ENCODE measurements at places on chromosomes 11 and 22. TPM values are rescaled to one million over a fixed set of nuclear protein-coding genes. Genes with fewer than 3 reads are reported as not detected.

DNA sequence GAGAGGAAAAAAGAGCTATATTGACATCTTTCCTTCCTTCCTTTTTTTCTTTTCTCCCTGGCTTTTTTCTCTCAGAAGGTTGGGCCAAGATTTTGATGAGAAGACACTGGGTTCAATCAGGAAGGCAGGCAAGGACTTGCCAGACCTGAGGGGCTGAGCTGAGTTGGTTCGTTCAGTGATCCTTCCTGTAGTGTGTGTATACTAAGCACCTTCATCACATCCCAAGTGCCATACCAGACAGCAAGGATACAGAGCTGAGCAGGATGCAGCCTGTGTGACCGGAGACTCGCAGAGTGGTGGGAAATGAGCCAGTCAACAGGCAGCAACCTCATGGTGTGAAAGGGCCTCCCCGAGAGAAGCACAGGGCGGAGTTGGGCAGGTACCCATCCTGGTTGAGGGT, 95.5 kb downstream of the SPON1 start:
- DNase-seq, result no peak

DNA sequence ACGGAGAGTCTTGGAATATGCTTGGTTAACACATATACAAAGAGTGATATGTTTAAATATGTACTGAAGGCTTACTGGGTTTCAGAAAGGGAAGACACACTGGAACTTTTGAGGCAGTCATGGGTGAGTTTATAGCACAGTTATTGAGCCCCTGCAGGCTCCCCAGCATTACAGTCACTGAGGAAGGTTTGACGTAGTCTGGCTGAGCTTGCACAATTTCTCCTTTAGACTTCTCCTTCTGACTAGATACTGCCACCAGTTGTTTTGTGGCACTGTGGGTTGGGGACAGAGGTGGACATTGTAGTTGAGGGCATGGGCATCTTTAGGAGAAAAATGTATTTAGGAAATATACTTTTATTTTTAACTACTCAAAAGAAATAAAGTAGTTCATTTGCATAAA, 285.4 kb downstream of the C11orf87 start:
- DNase-seq, result no peak

- DNase-seq, result no peak
Measured at GRCh38 chr11:477052-477715, 27.1 kb downstream of the PTDSS2 start.

GRCh38 chr22:49404576-49405241, 423.0 kb downstream of the BRD1 start:
- DNase-seq, result no peak

GRCh38 chr11:112522536-112522935, 261.9 kb upstream of the PLET1 start:
- DNase-seq, result no peak

DNA sequence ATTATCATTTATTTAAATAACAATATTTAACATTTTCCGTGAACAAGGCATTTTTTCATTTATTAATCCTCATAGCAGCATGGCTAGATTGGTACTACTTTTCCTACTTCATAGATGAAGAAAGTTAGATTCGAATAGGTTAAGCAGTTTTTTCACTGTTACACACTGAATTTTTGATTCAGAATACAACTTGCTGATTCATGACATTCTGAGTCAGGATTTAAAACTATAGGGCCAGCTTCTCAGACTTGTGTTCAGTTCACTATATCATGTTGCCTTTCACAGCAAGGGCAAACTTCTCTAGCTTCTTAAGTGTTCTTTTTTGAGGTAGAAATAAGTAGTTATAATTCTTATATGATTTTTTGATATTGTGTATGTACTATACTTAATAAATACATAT, 31.5 kb downstream of the CYP2R1 start:
- no peak for DNase-seq

- DNase-seq, result peak; percentile 71
Measured at GRCh38 chr11:119206511-119207414, 624 bp downstream of the CBL start.

DNA sequence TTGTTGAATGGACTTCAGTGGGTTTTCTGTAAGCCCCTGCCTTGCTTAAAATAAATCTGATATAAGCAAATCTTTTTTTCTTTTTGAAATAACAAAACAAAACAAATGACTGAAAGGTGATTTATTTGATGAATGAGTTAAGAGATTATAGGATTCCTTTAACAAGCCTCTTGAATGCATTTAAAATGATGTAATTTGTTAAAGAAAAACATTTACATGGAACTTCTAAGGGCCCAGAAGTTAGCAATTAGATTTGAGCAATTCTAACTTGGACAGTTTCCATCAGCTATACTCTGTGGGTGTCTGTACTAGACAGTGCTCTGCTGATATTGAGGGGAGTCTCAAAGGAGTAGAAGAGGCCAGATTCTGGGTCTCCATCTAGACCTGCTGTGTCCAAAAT, 143.5 kb upstream of the RAG2 start:
- DNase-seq, result no peak

DNA sequence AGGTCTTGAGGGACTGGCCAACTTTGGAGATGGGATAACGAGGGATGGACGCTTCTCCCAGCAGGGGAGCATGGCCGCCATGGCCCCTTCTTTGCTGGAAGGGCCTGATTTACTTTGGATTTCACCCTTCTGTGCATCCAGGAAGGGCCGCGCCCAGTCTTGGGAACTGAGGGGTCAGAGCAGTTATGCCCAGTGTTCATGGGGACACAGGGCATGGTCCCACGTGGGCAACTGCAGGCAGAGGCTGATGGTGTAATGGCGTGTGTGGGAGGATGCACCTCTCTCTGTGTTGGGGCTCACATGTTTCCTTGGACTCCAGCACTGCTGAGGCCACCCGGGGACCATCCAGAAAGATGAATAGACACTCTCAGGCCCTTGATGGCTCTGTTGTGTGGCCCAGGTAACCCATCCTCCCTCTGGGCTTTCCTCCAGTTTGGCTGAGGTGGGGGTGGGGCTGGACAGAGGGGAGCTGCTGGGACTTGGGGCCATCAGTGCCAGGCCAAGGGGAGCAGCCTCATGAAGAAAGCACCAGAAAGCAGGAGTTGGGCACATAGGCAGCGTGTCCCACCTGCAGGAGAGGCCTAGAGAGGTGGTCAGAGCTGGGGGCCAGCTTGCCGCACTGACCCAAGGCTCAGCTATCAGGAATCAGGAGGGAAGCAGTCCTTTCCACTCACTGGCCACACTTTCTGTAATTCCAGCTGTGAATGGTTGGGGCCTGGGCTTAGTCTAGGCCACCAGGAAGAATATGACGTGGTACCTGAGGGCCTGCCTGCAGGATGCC, 1033.9 kb downstream of the TBC1D22A start:
- DNase-seq, result no peak

GRCh38 chr11:95398437-95399112, 167.6 kb upstream of the SESN3 start:
- no peak for DNase-seq

- DNase-seq, result no peak
Measured at GRCh38 chr11:102456381-102456780, 3.8 kb upstream of the TMEM123 start.

DNA sequence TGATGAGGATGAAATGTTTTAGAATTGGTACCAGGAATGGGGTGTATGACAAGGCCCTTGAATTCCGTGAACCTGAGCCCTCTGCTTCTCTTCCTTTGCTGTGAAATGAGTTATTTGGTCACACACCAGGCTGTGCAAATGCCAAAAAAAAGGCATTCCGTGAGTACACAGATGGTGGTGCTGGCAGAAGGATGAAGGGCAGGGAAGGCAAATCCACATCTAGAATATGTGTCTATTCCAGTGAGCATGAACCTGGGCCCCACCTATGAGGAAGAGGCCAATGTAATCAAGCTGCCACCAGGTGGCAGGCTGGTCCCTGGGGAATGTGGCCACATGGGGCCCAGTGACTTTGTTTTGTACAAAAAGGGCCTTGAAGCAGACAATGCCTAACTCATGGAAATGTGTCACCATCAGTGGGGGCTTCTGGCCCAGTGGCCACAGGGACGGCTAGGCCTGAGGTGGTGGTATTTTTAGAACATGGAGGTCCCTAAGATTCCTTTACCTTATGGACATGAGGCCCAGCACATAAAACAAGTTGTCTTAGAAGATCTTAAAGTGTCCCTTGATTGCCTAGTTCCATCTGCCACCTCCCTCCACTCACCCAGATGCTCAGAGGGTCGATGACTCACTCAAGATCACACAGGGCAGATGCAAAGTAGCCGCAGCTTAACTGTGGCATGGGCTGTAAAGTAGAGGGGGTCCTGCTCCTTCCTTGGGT, 3.9 kb upstream of the RNF215 start:
- peak; percentile 79 for DNase-seq

- DNase-seq, result no peak
Measured at GRCh38 chr11:130806746-130807145, 109.5 kb downstream of the SNX19 start.

DNA sequence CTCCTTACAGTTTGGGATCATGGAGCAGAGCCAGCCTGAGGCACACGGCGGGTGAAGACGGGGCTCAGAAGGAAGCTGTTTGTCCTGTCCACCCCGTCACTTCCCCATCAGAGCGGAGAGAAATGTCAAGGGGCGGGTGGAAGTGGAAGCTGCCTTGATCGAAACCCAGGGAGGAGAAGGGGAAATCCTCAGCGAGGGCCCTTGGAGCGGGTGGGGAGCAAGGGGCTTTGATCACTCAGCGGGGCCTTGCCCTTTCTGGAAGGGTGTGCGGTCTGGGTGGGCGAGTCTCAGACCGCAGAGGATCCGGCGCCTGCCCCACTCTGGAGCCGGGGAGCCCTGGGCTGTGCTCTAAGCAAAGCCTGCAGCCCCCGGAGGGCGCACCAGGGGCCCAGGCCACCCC, 320.4 kb downstream of the NTM start:
- no peak for DNase-seq

DNA sequence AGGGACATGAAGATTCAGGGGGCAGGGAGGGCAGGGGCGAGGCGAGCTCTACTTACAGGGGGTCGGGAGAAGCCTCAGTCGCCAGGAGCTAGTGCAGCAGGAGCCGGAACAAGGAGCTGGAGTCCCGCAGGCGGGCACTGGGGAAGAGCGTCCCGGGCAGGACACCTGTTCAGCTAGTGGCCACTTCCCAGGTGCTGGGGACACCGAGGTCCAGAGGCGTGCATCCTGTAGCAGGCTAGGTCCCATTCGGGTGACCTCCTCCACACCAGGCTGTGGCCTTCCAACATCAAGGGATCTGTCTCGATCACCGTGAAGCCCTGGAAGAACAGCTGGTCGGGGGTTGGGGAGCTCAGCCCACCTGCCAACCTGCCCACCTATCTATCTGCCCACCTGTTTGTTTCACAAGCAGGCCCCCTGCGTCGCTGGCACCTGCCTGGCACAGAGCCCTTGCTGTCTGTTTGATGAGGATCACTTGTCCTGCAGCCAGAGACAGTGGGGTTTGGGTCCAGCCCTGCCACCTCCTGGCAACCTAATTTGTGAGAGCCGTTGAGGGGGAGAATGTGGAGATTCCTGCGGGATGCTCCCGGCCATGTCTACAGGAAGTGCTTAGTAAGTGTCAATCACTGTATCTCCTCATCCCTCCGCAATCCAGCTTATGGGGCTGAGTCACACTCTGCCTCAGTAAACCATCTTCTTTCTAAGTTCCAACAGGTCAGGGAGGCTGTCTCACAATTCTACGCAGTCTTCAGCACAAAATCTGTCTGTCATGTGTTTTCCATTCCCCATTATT, 940.9 kb downstream of the BRD1 start:
- DNase-seq, result peak; percentile 20

Gene RIMBP3C
- not detected for total RNA-seq

Gene MICAL3
- 78.9 TPM for total RNA-seq

Gene SAA4
- not detected for total RNA-seq

Gene ESAM
- 39.0 TPM for total RNA-seq

Gene ZNF280B
- 0.43 TPM for total RNA-seq

Gene GSTT2B
- 3.4 TPM for total RNA-seq

Gene DUSP8
- total RNA-seq, result 7.7 TPM

Gene OR2AG2
- not detected for total RNA-seq

Gene BCL2L13
- 98.4 TPM for total RNA-seq
